ENCODE measurements at places on chromosomes 13 and 19.

DNA sequence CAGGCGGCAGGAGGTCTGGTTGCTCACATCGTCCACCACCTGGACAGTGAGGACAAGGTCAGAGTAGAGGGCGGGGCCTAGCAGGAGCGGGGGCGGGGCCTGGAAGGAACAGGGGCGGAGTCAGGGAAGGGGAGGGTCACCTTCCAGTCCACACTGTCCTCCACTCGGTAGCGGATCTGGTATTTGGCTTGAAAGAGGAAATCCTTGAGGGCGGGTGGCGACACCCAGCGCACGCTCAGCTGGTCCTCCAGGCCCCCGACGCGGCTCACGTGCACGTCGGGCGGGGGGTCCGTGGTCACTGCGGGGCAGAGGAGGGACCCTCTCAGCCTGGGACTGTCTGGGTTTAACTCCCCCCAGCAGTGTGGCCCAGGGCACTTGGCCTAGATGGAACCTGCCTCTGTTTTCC is 8.2 kb downstream of the REX1BD start:
- DNase-seq: no peak

GRCh38 chr13:50140153-50140552 is 124.9 kb downstream of the KCNRG start:
- no peak for DNase-seq

DNA sequence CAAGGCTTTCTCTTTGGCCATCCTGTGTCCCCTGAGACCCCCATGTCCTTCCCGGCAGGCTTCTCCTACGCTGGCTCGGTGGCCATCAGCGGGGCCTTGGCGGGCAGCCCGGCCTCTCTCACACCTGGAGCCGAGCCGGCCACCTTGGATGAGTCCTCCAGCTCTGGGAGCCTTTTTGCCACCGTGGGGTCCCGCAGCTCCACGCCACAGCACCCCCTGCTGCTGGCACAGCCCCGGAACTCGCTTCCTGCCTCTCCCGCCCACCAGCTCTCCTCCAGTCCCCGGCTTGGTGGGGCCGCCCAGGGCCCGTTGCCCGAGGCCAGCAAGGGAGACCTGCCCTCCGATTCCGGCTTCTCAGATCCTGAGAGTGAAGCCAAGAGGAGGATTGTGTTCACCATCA is 14.2 kb downstream of the PLEKHJ1 start:
- no peak for DNase-seq

- no peak for DNase-seq
Measured at GRCh38 chr19:30647891-30648720, 275.9 kb downstream of the ZNF536 start.

- DNase-seq: no peak
Measured at GRCh38 chr19:52230685-52231084, 38.7 kb upstream of the ZNF766 start.
